ENCODE measurements at places on chromosomes 5 and 9.

DNA sequence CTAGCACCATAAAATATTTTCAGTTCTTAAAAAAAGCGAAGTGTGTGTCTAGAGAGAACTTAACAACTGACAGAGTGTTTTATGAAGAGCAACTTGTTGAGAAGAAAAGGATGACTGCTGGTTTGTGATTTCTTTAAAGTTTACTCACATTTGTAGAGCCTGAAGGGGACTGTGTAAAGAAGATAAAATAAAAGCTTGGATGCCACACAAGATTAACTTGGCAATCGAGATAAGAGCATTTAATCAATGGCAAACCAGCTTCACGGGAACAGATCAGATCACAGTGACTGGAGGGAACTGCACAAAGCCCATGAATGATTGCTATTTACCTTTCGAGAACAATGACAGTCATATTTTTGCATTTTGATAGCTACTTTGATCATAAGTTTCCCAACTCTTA is 2013.1 kb upstream of the CDH9 start:
- no peak for DNase-seq

- no peak for DNase-seq
Observed at GRCh38 chr5:54360089-54360488, 49.7 kb upstream of the ARL15 start.

GRCh38 chr9:108191065-108191464 is 664.7 kb downstream of the ACTL7B start:
- no peak for DNase-seq

- no peak for DNase-seq
Observed at GRCh38 chr9:4662989-4663792, 1.1 kb downstream of the PLPP6 start.

- DNase-seq: no peak
Observed at GRCh38 chr5:159184858-159185381, 24.4 kb downstream of the RNF145 start.

- DNase-seq: no peak
Observed at GRCh38 chr9:72790989-72791388, 161.9 kb downstream of the ALDH1A1 start.

GRCh38 chr9:37471942-37472684 is 6.9 kb upstream of the ZBTB5 start:
- no peak for DNase-seq

DNA sequence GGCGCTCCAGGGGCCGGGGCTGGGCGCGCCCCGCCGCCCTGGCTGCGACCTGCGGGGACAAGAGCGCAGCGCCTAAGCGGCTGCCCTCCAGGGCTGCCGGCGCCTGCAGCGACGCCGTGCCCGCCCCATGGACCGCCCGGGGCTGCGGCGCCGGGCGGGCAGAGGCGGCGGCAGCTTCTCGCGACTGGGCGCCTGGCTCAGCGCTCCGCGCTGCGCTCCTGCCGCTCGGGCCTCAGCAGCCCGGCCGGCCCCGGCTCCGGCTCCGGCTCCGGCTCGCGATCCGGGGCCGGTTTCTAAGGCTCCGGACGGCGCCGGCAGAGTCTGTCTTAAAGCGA is at the start of gene PITX1:
Gene PITX1, minus strand, starts transcription at position 328 of the 335 bp plus-strand sequence. CDS start 347 bp downstream, outside the sequence.
- no peak for DNase-seq

DNA sequence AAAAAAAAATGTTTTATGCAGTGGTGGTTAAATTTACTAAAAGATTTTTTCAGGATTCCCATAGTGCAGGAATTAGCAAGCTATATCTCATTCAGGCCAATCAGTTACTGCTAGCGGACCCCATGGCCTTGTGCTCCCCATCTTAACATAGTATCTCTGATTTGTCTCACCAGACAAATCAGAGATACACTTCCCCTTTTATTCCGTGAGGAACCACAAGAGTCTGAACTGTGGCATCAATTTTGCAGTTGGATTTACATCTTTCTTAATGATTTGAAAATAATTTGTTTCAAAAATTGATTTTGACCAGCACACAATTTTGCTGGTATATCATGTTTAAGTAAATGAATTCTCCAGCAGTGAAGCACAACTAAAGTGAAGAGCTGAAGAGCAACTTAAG is 17.9 kb downstream of the ITGA1 start:
- no peak for DNase-seq

DNA sequence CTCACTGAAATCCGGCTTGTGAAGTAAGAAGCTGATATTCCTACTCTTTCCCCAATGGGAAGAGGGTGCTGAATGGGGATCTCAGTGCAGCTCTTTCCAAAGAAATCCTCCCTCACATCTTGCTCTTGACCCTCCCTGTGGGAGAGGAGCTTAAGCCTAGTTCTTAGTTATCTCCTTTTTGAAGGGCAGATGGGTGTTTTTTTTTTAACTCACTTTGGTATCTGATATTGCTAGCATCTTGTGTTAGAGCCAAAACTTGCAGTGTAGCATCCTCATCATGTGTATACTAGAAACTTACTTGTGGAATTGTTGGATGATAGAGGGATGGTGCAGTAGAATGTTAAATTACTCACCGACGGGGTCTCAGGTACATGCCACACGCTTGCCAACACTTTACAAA is 90.2 kb downstream of the F2RL2 start:
- no peak for DNase-seq

GRCh38 chr5:76958991-76959767 is 6.3 kb downstream of the CRHBP start:
- peak; percentile 2 for DNase-seq

DNA sequence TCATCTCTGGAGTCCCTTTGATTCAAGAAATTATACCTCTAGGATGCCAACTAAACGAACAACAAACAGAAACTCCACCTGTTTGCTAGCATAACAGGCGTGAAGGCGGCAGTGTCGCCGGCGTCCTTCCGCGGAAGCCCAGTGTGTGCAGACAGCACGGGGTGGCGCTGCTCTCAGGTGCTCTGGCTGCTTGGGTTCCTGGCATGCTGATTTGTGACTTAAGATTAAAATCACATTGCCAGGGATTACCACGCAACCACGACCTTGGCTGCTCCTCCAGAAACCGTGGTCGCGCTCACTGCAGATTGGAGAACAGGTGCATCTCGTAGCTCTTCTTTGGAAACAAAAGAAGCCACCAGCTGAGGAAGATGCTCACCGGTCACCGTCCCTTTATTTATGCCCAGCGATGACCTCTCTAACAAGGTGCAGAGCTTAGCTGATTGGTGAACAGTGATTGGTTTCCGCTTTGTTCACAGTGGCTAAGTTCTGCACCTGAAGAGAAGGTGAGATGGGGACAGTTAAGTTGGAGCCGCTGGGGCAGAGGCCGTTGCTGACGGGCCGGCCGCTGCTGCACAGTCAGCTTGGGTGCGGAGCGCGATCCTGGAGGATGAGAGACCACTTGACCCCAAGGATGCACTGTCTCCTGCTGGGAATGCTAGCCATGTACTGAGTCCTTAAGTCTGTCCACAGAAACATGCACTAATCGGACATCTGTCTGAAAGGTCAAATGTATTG is 232.3 kb downstream of the FANCC start:
- no peak for DNase-seq

Data from HL-60 (cell line).